Stimulated activated CD8-positive, alpha-beta memory T cell treated with anti-CD3 and anti-CD28 coated beads, Interleukin-12 subunit alpha, Interleukin-12 subunit beta, amount 100 ng/mL, for 4 hours (primary cell): ENCODE measurements at places on chromosomes 13 and 19.

- DNase-seq, result no peak
Measured at GRCh38 chr13:78121459-78122348, 203.1 kb upstream of the EDNRB start.

DNA sequence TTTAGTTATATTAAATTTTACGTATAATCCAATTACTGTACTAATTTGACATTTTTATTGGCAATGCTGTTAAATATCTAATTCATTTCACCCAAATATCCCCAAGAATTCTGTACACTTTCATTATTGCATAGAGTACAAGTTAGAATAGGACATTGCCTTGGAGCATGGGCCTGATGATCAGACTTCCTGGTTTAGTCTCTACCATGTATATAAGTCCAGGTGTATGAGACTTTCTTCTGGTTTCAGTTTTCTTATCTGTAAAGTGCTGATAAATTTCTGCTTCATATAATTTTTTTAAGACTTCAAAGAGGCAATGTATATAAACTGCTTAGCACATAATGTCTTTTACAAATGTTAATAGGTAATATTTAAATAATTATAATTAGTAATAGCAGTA lies 179.4 kb downstream of the KLF12 start:
- DNase-seq, result no peak

DNA sequence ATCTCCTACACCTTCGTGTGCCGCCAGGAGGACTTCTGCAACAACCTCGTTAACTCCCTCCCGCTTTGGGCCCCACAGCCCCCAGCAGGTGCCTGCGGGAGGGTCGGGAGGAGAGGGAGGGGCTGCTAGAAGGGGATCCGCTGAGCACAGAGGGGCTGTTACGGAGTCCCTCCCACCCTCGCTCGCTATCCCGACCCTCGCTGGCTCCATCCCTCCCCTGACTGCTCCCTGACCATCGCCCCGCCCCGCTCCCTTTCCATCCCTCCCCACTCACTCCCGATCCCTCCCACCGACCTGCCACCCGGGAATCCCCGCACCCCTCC lies 780 bp downstream of the CD177 start:
- no peak for DNase-seq

DNA sequence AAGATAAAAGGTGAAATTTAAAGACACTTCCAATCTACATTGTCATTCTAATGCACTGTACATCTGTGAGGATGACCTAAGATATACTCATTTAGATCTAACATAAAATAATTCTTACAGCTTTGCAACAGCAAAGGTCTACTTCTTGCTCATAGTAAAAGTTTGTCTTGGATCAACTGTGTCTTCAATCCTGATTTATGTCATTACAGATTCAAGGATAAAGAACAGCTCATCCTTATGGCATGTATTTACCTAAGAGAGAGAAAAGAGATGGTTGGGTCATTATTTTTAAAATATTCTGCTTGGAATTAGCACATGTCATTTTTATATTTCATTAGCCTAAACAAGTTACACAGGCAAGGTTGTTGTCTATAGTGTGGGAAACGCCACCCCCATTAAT lies 2193.1 kb downstream of the PCDH9 start:
- no peak for DNase-seq

DNA sequence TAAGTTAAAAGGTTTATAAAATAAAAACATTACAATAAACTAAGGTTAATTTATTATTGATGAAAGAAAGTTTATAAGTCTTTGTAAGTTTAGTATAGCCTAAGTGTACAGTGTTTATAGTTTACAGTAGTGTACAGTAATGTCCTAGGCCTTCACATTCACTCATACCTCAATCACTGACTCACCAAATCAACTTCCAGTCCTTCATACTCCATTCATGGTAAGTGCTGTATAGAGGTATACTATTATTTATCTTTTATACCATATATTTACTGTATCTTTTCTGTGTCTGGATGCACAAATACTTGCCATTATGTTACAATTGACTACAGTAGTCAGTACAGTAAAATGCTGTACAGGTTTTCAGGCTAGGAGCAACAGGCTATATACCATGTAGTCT lies 490.0 kb downstream of the GPC6 start:
- no peak for DNase-seq

GRCh38 chr19:55588738-55589137 lies 8.1 kb upstream of the ZNF579 start:
- no peak for DNase-seq

DNA sequence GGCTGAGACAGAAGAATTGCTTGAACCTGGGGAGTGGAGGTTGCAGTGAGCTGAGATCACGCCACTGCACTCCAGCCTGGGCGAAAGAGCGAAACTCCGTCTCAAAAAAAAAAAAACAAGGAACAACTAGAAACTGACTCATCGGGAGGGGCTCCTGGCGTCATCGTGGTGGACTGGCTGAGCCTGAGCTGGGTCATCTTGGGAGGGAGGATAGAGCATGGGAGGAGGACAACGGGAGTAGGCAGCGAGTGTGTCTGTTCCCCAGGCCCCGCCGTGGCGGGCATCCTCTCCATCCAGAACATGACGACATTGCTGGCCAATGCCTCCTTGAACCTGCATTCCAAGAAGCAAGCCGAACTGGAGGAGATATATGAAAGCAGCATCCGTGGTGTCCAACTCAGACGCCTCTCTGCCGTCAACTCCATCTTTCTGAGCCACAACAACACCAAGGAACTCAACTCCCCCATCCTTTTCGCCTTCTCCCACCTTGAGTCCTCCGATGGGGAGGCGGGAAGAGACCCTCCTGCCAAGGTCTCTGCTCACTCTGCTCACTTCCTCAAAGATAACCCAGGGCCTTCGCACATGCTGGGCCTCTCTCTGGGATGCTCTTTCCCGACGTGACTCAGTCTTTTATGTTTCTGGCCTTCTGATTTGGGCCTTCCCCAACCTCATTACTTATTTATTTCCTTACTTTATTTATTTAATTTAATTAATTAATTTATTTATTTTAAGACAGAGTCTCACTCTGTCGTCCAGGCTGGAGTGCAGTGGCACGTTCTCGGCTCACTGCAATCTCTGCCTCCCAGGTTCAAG lies 16.6 kb downstream of the DDX39A start:
- DNase-seq, result no peak

GRCh38 chr13:75305059-75305458 lies 176.9 kb downstream of the TBC1D4 start:
- no peak for DNase-seq

GRCh38 chr19:49339301-49340068 lies 4.3 kb downstream of the CD37 start:
- DNase-seq, result no peak

DNA sequence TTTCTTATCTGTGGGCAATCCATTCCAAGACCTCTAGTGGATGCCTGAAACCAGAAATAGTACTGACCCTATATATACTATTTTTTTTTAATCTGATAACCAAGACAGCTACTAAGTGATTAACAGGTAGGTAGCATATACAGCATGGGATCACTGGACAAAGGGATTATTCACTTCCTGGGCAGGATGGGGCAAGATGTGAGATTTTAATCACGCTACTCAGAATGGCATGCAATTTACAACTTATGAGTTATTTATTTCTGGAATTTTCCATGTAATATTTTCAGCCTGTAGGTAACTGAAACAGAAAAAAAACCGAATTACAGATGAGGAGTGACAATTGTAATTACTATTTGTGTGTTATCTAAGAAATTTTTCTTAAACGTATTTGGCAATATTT lies 41.2 kb downstream of the ZIC2 start:
- no peak for DNase-seq

- no peak for DNase-seq
Measured at GRCh38 chr19:32519023-32519422, 62.0 kb upstream of the PDCD5 start.
